ENCODE measurements at places on chromosomes 7 and 10.

GRCh38 chr10:101283762-101284100 lies 54.5 kb upstream of the LBX1 start:
- no peak for DNase-seq

DNA sequence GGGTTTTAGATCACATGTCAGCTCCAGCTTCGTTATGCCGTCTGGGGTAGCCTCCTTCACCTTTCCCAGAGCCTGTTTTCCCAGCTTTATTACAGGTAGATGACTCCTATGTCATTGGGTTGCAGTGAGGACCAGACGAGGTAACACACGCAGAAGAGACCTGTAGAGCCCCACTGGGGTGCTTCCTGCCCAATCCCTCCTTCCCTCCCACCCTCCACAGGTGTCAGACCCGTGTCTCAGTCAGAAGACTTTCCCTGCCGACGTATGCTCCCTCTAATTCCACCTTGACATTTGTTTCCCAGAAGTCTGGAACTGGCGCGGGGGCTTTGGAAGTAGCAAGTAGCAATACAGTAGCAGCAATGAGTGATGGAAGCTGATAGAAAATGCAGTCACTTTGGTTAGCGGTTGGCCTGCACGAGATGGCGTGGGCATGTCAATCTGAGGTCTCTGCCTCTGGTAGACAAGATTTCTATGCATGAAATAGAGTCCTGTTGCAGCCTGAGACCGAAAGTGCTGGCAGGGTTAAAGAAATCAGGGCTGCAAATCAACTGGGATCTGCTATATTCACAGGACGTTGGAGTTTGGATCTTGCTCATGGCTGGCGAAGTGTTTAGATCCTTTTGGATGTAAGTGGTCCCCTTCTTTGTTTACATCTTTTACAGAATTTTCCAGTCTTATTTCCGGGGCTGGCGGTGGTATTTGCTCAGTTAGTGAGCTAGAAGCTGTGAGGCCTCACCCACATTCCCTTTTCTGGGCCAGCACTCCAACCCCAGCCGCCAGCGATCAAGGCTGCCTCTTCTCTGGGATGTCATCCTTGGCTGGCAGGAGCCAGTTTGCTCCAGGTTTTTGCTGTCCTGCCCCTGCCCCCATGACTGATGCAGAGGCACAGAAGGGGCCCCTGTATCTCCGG lies 78.3 kb upstream of the KMT2C start:
- no peak for DNase-seq

- DNase-seq = no peak
Observed at GRCh38 chr10:90372451-90372850, 485.4 kb downstream of the HTR7 start.

DNA sequence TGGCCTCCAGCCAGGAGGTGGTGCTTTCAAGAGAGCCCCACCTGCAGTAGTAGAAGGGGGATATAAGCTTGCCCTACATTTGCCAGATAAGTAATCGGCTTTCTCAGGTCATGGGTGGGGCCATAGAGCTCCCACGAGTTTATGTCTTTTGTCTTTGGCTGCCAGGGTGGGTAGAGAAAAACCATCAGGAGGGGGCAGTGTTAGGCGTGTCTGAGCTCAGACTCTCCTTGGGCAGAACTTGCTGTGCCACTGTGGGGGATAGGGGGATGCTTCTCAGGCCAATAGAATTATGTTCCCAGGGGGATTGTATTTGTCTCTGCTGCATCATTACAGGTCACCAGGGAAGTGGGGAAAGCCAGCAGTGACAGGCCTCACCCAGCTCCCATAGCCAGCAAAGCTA lies 12.3 kb upstream of the MRPS33 start:
- no peak for DNase-seq

DNA sequence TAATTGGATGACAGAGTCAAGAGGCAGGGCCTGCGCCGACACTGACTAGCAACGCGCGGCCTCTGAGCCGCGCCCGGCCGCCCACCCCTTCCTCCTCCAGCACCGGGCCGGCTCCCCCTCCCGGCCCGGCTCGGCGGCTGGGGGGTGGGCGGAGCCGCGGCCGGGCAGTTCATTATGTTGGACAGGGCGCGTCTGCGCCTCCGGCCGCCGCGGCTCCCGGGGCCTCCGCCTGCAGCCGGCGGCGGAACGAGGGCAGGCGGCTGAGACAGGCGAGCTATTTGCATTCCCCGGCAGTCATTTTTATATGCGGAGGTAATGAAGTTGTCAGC lies 106.7 kb downstream of the SNX10 start:
- peak; percentile 40 for DNase-seq

GRCh38 chr7:2245883-2246675 lies 4.1 kb downstream of the NUDT1 start:
- no peak for DNase-seq

DNA sequence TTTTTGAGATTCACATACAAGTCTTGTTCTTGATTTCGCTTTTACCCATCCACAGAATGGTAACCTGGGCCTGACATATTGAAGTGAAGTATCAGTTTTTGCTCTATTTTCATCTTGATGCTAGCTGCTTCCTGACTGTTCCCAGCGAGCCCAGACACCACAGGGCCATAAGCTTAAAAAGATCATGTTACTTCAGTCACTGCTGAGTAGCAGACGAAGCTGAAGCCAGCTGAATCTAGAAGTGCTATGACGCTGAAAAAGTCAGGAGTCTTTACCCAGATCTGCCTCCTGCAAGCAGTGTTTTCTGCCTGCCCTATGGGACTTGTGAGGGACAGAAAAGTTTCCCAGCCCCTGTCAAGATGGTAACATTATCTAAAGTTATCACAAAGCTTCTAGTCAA lies 2.7 kb upstream of the PRXL2A start:
- no peak for DNase-seq

DNA sequence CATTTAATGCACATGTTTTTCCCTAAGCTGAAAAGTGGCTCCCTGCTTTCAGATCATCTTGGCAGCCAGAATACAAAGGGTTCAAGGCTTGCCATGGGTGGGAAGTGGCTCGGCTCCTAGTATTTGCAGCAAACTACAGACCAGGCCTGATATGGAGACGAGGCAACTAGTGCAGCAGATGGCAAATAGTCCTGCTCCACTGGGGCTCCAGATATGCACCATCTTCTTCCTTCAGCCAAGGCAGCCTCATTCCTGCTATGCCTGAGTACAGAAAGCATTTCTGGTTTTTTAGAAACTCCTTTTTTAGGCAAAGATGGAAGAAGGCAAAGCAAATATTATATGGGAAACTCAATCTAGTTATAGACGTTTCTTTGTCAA lies 23.9 kb downstream of the LRRC4 start:
- DNase-seq = no peak

GRCh38 chr10:72257051-72257892 lies 16.5 kb upstream of the DDIT4 start:
- no peak for DNase-seq

DNA sequence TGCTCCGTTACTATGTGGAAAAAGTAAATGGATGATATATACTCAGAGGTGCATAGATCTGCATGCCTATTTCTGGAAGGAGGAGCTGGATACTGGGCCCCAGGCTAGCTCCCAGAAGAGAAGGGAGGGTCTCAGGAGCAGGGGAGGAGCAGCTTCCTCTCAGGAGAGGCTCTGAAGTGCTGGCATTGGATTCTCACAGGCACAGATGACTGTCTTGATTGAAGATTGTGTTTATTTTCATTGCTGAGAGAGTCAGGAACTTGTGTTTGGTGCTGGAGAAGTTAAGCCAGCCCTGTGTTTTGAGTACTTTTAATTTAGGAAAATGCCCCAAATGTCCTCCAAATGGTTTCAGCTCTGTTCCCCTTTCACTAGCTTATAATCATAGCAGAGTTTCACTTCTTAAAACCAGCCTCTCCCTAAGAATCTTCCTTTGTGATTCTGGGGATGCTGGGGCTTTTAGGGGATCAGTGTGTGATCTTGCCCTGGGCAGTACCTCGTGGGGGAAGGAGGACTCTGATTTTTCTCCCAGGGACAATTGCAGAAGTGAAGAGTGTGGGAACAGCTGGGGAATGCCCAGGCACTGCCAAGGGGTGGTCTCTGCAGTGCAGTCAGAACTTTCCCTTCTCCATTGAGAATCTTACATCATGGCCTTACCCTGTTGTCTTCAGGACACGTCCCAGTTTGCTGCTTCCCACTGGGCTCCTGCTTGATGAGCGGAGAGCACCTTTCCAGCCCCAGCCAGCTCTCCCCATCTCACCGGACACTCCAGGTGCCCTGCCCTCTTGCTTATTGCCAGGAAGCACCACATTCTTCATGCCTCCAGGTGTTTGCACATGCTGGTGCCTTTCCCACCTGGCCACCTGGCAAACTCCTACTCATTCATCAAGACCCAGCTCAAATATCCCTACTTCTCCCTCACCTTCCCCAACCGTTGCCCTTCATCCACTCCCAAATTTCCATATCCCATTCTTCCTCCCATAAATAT lies 102.8 kb downstream of the ARHGAP22 start:
- DNase-seq = no peak

DNA sequence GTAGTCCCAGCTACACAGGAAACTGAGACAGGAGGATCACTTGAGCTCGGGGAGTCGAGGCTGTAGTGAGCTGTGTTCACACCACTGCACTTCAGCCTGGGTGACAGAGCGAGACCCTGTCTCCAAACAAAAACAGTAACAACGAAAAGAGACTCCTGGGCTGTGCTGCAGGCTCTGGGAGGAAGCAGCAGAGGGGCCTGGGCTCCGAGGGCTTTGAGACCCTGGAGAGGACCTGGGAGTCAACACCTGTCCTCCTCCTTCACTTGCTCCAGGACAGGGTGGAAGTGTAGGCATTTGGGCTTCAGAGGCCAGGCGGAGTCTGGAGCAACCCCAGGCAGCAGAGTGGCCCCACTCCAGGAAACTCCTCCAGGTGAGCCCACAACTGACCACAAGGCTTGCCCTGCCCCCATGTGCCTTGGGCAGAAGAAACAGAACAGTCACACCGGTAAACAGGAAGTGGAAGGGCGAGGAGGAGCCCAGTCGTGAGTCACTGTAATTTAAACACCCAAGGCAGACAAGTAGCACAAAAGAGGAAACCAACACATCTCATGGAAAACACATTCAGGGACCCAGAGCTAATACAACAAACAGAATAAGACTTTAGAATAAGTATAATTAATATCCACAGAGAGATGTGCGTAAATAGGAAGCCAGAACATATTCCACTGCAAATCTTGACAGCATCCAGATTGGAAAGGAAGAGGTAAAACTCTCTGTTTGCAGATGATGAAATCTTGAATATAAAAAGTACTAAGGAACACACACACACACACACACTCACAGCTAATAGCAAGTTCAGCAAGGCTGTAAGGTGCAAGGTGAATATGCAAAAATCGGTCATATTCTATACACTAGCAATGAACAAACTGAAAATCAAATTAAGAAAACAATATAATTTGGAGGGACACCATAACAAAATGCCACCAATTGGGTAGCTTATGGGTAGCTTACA lies 20.5 kb upstream of the RASGEF1A start:
- DNase-seq = peak; percentile 66

DNA sequence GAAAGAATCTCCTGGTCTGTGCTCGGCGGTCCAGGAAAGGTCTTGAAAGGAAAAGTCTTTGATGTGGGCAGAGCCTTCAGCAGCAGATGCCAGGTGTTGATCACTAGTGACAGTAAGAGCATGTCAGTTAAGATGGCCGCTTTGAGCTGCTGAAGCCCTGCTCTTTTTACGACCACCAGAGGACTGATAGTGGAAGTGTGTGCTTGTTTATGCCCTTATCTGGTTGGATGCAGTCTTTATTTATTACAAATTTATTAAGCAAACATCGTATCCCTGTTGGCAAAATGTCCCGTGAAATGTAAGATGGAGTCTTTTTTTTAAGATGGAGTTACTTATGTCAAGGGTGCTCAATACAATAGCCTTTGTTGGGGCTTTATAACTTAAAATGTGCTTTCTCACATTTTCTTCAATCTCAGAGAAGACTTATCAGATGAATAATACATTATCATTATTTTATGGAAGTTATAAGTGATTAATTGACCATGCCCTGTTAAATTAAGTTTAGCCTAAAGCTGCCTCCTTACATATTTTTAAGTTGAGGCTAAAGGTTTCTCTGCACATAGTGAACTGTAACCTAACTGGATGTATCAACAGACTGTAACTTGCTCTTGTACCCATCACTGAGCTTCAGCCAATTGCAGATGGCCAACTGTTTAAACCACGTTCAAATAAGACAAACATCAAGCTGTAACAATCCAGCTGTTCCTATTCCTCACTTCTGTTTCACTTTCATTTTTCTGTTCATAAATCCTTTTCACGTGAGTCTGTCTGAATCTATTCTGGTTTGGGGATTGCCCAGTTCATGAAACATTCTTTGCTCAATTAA lies 97.4 kb upstream of the PIK3CG start:
- no peak for DNase-seq

GRCh38 chr10:69051710-69052487 lies 36.0 kb upstream of the SRGN start:
- no peak for DNase-seq

DNA sequence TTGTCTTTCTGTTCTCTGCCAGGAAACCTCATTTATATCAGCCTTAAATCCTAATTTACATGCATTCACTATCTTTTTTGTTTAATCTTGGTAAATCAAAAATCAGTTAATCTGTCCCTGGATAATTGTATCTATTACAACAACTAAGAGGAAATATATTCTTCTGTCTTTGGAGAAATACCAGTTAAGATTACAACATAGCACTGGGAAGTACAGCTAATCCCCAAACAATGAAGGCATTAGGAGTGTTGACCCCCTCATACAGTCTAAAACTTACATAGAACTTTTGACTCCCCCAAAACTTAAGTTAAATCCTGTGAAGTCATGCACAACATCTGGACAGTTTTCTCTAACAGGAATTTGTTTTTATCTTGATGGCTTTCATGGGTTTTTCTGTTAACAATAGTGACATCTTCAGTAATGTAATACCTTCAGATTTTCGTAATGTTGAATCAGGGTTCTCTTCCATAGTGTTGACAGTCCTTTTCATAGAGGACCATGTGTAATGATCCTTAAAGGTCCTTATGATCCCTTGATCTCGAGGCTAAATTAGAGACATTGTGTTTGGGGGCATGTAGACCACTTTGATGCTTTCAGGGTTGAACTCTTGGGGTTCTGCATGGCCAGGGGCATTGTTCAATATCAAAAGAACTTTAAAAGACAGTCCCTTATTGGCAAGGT lies 24.1 kb upstream of the ABCC2 start:
- no peak for DNase-seq

- DNase-seq = no peak
Observed at GRCh38 chr7:78173666-78174065, 375.1 kb downstream of the PHTF2 start.

DNA sequence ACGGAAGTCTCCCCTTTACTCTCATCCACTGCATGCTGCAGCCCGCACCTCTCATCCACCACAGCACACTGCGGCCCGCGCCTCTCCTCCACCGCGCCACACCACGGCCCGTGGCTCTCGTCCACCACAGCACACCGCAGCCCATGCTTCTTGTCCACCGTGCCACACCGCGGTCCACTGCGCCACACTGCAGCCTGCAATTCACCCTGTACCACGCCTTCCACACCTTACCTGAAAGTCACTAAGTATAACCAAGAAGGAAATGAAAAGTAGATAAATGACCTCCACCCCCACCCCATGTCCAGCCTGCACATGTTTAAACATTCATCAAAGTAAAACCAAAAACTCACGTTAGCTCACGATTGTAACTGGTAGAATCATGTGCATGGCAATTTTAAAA lies 176.1 kb downstream of the DIP2C start:
- DNase-seq = no peak
